ENCODE measurements at places on chromosomes 4 and X. TPM values are rescaled to one million over a fixed set of nuclear protein-coding genes. Genes with fewer than 3 reads are reported as not detected.

DNA sequence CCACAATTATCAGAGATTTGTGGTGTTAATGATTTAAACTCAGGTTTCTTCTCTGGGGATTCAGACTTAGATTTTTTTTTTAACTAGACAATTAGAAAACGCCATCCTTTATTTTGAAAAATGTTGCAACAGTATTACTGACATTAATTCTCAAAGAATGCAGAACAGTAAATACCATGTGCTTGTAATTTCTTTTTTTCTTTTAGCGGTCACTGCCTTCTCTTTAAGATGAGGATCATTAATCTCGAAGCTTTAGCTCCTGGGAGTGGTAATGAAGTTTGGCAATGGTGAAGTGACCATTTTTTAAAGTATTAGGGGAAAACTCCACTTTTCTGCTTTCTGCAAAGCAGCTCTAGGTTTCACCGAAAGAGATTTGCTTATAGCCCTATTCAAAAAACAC is 164.0 kb upstream of the MBNL3 start:
- no peak for DNase-seq
- peaks cover 4% of the 10 kb centered on the region for H3K27me3 ChIP-seq
- no peak overlapping the region for H3K27ac ChIP-seq

GRCh38 chr4:168063031-168063430 is 29.3 kb upstream of the ANXA10 start:
- no peak for DNase-seq
- H3K27me3 ChIP-seq = no peaks in the 10 kb centered on the region
- H3K36me3 ChIP-seq = no peaks in the 10 kb centered on the region
- no peak overlapping the region for H3K27ac ChIP-seq
- H3K4me3 ChIP-seq = no peak overlapping the region

CFAP99 gene
- not detected for total RNA-seq

SPP1 gene
- total RNA-seq = 0.18 TPM

Measured in IMR-90 (cell line).